ENCODE measurements at places on chromosomes 5 and 9. TPM values are rescaled to one million over a fixed set of nuclear protein-coding genes. Genes with fewer than 3 reads are reported as not detected.

GRCh38 chr9:3271581-3271980 lies 254.2 kb downstream of the RFX3 start:
- DNase-seq = no peak

GRCh38 chr5:68949256-68949655 lies 144.6 kb upstream of the SLC30A5 start:
- no peak for DNase-seq

GRCh38 chr9:22204240-22204639 lies 195.1 kb upstream of the CDKN2B start:
- no peak for DNase-seq

The TBC1D13 gene
- 20.4 TPM for total RNA-seq
